Activated naive CD4-positive, alpha-beta T cell treated with Interleukin-2 at 50 U/mL for 16 hours (primary cell): ENCODE measurements at places on chromosomes 6 and 20.
A peak's percentile ranks its signal among the peaks of the same experiment; 100 is the strongest.

DNA sequence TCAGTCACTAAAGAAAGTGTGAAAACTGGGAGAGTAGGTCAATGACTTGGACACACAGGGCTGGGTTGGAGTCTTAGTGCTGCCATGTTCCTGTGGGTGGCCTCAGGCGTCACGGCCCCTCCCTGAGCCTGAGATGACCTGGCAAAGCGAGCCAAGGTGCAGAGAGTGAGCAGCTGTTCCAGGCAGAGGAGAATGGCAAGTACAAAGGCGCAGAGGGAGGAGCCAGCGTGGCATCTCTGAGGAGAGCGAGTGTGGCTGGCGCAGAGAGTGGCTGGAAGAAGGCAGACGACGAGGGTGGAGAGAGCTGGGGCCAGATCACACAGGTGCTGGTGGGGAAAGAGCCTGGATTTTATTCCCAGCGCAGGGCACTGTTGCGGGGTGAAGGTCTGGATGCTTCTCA lies 20.6 kb upstream of the CHMP4B start:
- DNase-seq, result no peak

- no peak for DNase-seq
Observed at GRCh38 chr20:58473453-58474425, 41.5 kb downstream of the APCDD1L start.

- DNase-seq, result no peak
Observed at GRCh38 chr6:94065707-94066337, 646.5 kb upstream of the EPHA7 start.

DNA sequence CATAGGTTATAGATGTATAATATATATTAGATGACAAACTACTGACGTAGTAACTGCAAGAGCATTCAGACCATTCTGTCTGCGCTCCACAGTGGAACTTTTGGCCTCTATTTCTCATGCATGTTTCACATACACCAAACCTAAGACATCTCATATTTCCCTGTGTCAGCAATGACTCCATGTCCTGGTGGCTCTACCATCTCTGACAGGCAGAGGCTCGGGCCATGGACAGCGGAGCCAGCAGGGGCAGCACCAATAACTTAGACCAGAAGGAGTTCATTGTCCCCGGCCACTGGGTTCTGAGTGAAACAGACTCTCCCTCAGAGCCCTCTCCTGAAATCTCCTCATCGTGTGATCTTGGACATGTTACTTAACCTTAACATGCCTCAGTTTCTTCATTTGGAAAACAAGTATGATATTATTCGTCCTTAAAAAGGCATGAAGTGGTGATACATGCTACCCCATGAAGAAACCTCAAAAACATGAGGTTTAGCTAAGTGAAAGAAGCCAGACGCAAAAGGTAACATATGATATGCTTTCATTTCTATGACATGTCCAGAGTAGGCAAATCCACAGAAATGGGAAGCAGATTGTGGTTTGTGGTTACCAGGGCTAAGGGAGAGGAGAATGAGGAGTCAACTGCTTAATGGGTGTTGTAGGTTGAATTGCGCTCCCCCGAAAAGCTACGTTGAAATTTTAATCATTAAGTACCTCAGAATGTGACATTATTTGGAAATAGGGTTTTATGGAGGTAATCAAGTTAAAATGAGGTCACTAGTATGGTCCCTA lies 564.0 kb upstream of the JARID2 start:
- no peak for DNase-seq

GRCh38 chr6:160221423-160221822 lies 37.2 kb downstream of the SLC22A2 start:
- DNase-seq, result no peak

DNA sequence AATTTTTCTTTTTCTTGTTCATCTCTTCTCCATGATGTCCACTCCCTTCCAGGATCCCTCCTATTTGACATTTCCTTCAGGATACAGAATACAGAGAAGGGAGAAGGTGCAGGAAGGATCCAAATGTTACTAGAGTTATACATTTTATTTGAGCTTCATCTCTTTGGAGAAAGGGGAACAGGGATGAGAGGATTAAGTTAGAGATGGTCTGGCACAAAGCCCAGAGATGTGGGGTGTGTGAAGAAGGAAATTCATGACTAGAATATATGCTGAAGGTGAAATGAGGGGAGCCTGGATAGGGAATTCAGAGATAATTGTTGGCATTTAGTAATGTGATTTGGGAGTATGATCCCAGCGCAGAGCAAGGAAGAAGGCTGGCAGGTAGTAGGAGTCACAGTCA lies 22.5 kb upstream of the SRPK1 start:
- DNase-seq, result no peak

DNA sequence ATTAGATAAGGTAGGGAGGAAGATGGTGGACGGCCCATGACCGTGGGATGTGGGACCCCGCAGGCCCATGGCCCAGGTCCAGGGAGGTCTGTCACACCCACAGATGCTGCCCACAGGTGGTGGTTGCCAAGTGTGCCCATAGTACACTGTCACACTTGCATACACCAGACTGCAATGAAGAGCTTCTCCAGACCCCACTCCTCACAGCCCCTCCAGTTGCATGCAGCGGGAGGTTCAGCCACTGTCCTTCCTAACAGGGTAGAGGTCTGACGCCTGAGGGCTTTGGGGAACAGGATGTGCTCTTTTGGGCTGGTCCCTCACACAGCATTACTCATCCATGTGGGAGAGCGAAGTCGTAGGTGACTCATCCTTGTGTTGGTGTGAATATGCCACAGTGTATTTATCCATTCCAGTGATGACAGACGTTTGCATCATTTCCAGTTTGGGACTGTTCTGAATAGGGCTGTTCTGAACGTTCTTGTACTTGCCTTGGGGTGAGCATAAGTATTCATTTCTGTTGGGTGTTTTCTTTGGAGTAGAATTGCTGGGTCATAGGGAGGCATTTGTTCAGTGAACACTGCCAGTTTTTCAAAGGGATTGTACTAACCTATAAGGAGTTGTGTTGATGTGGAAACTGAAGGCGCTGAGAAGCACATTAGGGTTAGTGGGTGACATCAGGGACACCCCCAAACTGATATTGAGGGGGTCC lies 10.1 kb upstream of the PYGB start:
- peak; percentile 63 for DNase-seq

GRCh38 chr6:165231177-165231576 lies 78.2 kb downstream of the C6orf118 start:
- DNase-seq, result no peak

- DNase-seq, result no peak
Observed at GRCh38 chr20:49529470-49529869, 38.5 kb downstream of the PTGIS start.

DNA sequence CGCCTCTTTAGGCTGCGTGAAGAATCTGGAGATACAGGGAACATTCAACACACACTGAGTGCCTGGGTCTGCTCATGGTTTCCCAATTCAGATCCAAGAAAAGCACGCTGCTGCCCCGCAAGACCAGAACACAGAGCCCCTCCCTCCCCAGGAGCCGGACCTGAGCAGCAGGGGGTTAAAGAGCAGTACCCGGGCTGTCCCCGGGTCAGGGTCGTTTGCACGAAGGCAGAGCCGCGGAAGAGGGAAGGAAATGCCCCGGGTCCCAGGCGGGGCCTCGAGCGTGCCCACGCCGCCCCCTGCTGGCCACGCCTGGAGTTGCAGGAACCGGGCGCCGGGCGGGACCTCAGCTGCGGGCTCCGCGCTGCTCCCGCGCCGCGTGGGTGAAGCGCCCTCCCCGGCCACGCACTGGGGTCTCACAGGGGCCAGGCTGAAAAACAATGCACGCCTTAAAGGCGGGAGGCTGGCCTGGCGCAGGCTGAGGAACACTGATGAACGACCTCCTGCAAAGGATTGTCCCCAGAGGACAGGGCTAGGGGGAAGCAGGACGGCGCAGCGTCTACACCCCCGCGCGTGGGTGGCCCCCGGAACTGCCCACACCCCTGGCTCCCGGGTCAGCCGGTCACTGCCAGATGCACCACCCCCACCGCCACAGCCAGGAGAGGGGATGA lies 48.9 kb downstream of the ANKRD60 start:
- peak; percentile 69 for DNase-seq

DNA sequence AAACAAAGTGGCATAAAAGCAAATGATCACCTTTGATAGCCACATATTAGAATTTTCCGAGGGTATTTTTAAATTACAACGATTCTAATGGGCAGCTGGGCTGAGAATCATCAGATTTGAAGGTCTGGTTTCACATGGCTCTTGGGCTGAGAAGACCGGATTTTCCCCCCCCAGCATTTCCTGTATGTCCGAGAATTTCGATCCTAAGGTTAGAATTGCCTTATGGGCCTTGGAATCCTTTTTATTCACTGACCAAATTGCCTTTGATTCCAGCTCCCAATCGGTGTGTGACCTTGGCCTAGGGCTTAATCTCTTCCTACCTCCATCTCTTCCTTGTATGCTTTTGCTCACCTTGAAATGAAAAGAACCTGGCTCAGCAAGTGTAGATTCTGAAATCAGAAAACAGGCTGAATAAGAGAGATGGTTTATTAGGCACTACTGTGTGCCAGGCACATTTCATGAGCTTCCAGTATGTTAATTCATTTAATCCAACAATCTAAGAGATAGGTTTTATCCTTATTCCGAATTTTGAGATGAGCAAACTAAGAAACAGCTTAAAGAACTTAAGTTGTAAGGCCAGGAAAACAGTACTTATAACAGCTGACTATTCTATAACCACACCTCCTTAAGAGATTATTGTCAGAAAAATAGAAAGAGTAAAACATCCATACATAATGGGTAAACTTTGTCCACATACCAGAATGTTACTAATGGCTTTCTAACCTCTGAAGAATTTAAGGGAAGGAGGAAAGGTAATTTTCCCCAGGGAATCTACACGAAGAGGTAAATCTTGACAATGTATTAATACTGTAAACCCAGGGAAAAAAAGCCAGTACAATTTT lies 39.4 kb downstream of the HFE start:
- DNase-seq, result no peak

DNA sequence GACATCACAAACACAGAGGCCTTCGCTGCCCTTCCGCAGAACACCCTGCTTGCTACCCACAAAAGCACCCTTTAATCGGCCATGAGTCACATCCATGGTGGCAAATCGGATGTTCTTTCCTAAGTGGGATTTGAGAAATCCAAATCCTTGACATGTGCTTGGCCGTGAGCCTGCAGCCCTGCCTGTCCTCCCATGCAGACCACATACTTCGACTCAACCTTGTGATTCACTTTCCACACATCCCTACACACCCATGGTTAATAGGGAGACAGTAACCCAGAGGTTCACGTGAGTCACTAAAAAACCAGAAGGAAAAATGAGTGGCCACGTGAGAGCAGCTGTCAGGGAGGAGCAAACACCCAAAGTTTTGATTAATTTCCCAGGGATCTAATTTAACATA lies 19.4 kb downstream of the RAMACL start:
- no peak for DNase-seq

DNA sequence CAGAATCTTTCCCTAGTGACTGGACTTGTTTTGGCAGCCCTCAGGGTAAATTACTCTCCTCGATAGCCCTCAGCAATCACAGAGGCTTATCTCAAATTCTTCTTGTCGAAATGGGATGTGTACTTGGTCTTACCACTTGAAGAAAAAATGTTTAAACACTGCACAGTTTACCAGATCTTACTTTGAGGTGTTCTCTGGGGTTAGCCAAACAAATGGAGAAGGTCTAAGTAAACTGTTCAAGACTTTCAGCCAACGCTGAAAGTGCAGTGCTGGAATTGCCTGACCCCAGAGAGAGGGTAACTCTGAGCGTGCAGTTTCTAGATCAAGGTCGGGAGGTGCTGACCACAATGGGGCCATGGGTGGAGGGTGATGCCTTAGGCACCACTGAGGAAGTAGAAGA lies 39.2 kb downstream of the MYLIP start:
- no peak for DNase-seq

DNA sequence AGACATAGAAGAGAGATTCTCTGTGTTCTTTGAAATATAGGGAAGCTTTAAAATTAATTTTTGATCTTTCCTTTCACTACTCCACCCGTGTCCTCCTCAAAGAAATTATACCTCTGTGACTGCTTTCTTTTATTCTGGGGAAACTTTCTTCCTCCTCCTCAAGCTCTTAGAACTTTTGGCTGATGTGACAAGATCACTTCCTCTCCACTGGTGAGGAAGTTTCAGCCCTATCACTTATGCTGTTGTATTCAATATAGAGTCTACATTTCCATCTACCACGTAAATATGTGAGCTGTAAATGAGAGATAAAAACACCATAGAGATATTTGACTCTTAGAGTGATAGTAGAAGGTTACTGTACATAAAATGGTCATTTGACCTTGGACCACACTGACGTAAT lies 141.9 kb upstream of the SASH1 start:
- DNase-seq, result no peak

DNA sequence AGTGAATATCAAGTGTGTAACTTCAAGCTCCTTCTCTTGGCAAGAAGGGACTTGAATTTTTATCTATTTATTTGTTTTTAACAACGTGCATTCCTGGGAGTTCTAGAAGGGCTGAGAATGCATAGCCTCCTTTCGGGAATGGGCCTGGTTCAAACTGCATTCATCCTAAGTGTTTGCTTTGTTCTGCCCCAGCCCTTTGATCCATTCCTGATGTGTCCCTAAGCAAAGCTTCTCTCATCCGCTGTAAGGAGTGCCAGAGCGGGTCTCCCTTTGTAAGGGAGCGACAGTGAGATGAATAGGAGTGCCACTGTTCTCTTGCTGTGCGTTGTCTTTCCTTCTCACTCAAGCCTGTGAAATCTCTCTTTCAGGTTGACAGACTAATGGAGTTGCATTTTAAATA lies 61.0 kb upstream of the VSTM2L start:
- no peak for DNase-seq

- no peak for DNase-seq
Observed at GRCh38 chr6:170212956-170213636, 77.8 kb downstream of the DLL1 start.

DNA sequence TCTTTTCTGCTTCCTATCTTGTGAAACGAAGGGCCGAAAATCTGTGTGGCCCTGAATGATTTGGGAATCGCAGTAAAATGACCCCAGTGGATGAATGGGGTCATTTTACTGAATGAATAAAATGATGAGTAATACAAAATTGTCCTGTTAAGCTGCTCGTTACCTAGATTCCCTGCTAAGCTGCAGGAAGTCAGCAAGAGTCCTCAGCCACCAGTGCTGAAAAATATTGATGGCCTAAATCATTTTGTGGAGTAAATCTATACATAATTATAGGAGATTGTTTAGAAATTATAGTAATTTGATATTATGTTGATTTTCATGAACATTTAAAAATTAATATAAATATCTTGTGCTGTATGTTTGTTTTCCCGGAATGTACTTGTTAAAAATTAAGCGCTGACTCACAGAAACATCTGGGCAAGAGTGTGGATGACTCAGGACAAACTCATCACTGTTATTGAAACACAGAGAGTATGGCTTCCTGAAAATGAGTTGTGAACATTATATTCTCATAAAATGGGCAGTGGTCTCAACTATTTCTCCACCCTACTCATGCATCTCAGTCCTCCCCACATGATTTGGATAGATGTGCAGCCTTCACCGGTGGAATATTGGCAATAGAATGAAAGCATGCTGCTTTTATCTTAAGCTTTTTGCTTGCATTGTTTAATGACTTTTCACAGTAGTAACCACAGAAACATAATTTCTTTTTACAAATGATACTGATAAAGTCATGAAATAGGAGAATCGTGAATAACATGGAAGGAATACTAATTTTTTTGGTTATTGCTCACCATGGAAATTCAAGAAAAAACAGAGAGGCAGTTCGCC lies 36.2 kb upstream of the RGS17 start:
- DNase-seq, result no peak

GRCh38 chr6:40794586-40794985 lies 207.4 kb upstream of the LRFN2 start:
- DNase-seq, result no peak
